ENCODE measurements at places on chromosomes 5 and 9. TPM values are rescaled to one million over a fixed set of nuclear protein-coding genes. Genes with fewer than 3 reads are reported as not detected.

The AK8 gene
- total RNA-seq, result 1.4 TPM

The ANXA2R gene
- 3.2 TPM for total RNA-seq

The ACER2 gene
- total RNA-seq, result 2.6 TPM

The EFNA5 gene
- total RNA-seq, result 26.7 TPM

The NR5A1 gene
- total RNA-seq, result not detected

The IL9 gene
- not detected for total RNA-seq

The SPINK13 gene
- total RNA-seq, result not detected

The RAB14 gene
- total RNA-seq, result 45.0 TPM

The MARVELD2 gene
- 2.7 TPM for total RNA-seq

The GFI1B gene
- not detected for total RNA-seq

The EGR1 gene
- total RNA-seq, result 9.5 TPM

The LURAP1L gene
- 21.8 TPM for total RNA-seq

The SMIM33 gene
- not detected for total RNA-seq

The PTAR1 gene
- 9.0 TPM for total RNA-seq

The C9orf153 gene
- 0.14 TPM for total RNA-seq

The GARIN3 gene
- total RNA-seq, result not detected

The DRD1 gene
- total RNA-seq, result 0.24 TPM

The PGM5 gene
- not detected for total RNA-seq

The AGXT2 gene
- not detected for total RNA-seq

The ARHGEF37 gene
- 1.5 TPM for total RNA-seq

The SKIC3 gene
- 24.0 TPM for total RNA-seq

The SLC22A4 gene
- total RNA-seq, result 4.9 TPM

The BTNL3 gene
- total RNA-seq, result not detected

The MAST4 gene
- 2.3 TPM for total RNA-seq

The ZNF454 gene
- not detected for total RNA-seq

The IL5 gene
- total RNA-seq, result not detected

The SEMA4D gene
- 8.6 TPM for total RNA-seq

The ASS1 gene
- 16.8 TPM for total RNA-seq

The WNT8A gene
- total RNA-seq, result not detected

The ACSL6 gene
- total RNA-seq, result not detected

The RNF208 gene
- 2.0 TPM for total RNA-seq

The CCDC192 gene
- total RNA-seq, result not detected

The GLRA1 gene
- total RNA-seq, result not detected

The HOMER1 gene
- total RNA-seq, result 6.7 TPM

The HRCT1 gene
- total RNA-seq, result not detected

The GPX3 gene
- 12.1 TPM for total RNA-seq

The ARHGEF39 gene
- total RNA-seq, result 18.0 TPM

The DMGDH gene
- total RNA-seq, result not detected

The PCDHB5 gene
- total RNA-seq, result 1.4 TPM

The KIAA1191 gene
- 80.8 TPM for total RNA-seq

The NADK2 gene
- 12.2 TPM for total RNA-seq

The KCNN2 gene
- not detected for total RNA-seq

The SMIM3 gene
- total RNA-seq, result 6.4 TPM

The IL13 gene
- total RNA-seq, result not detected

The PDLIM4 gene
- 0.47 TPM for total RNA-seq

Measured in A549 treated with ZK216348 at 1 μM for 4 hours (cell line).